ENCODE measurements at places on chromosomes 3 and 15.

- DNase-seq = no peak
Measured at GRCh38 chr3:166190360-166190759, 353.1 kb upstream of the BCHE start.

GRCh38 chr15:35060591-35060990, 24.5 kb downstream of the NANOGP8 start:
- DNase-seq = no peak

GRCh38 chr3:122921791-122922651, 105.5 kb downstream of the SEMA5B start:
- no peak for DNase-seq

GRCh38 chr3:105065895-105066839, 300.5 kb upstream of the ALCAM start:
- DNase-seq = no peak

- DNase-seq = no peak
Measured at GRCh38 chr3:183270344-183270743, 17.3 kb downstream of the B3GNT5 start.

GRCh38 chr3:121836064-121836463, 1.1 kb downstream of the EAF2 start:
- no peak for DNase-seq

- DNase-seq = no peak
Measured at GRCh38 chr3:111277226-111277625, 205.6 kb downstream of the NECTIN3 start.

GRCh38 chr3:188796122-188796631, 375.6 kb upstream of the TPRG1 start:
- no peak for DNase-seq

DNA sequence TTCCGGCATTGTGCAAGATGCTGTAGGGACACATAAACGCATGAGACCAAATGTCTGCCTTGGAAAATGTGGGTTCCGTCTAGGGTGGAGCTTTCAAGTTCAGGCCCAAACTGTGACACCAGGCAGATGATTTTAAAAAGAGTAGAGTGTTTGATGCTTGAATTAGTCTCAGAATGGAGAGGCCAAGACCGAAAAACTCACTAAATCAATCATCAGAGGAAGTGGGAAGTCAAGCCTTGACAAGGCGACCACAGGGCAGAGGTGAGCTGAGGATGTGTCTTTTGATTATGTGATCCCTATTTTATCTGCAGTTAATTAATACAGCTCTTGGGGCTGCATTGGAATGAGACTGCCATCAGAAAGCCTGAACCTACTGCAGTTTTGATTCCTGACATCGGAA, 275.4 kb downstream of the ABHD5 start:
- no peak for DNase-seq

GRCh38 chr15:28985316-28985645, 99.5 kb downstream of the APBA2 start:
- DNase-seq = no peak

- no peak for DNase-seq
Measured at GRCh38 chr3:72427624-72428023, 420.6 kb downstream of the SHQ1 start.

GRCh38 chr3:85567071-85567676, 608.4 kb downstream of the CADM2 start:
- peak; percentile 3 for DNase-seq

GRCh38 chr3:194988495-194989165, 282.3 kb downstream of the XXYLT1 start:
- DNase-seq = no peak
